Urinary bladder (tissue), 4 donors: ENCODE measurements at places on chromosomes 5 and 9. TPM values are rescaled to one million over a fixed set of nuclear protein-coding genes. Genes with fewer than 3 reads are reported as not detected.
A peak's percentile ranks its signal among the peaks of the same experiment; 100 is the strongest.

GRCh38 chr5:145903113-145903512 is 30.3 kb upstream of the GRXCR2 start:
- DNase-seq, result no peak

DNA sequence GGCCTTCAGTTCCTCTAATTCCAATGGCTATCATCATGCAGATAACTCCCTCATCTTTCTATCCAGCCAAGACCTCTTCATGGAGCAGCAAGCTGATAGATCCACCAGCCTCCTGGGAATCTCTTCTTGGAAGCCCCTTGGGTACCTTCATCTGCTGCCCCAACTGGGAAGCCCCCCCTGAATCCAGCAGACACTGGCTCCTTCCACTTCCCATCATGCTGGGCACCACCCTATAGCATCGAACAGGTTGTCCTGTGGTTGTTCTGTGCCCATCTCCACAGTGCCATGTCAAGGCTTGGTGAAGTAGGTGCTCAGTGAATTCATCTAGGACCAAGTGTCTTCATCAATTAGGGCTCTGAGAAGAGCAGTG is 410.4 kb upstream of the KLF4 start:
- no peak for DNase-seq

DNA sequence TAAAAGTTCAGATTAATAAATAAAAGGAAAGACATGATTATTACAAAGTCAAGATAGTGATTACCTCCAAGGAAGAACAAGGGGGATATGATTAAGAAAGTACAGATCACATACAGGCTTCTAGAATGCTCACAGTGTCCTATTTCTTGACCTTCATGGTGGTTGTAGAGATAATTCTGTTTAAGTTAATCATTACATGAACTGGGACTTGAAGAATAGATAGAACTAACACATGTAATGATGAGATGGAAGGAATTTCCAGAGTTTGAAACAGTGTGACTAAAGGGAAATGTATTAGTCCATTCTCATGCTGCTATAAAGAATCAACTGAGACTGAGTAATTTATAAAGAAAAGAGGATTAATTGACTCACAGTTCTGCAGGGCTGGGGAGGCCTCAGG is 72.7 kb downstream of the LURAP1L start:
- DNase-seq, result no peak

- no peak for DNase-seq
Observed at GRCh38 chr5:139394123-139394653, 716 bp downstream of the PROB1 start.

DNA sequence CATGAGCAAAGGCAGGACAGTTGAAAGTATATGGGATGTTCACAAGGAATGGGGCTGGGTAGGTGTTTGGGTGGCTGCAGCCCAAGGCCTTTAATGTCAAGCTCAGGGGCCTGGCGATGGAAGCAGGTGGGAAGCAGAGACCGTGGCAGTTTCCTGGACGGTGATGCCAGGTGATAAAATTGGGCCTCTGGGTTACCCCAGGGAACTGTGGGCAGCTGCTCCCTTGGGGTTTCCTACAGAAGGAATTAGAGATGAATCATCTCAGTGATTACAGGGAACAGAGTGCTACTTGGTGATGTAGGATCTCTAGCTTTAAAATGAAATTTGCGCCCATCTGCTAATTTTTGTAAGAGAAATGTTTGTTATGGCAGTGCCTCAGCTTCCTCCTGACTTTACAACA is 39.2 kb downstream of the TSTD2 start:
- DNase-seq, result no peak

- peak; percentile 43 for DNase-seq
Observed at GRCh38 chr5:58462623-58463230, 2.8 kb upstream of the PLK2 start.

- no peak for DNase-seq
Observed at GRCh38 chr5:102853680-102854079, 98.6 kb downstream of the PAM start.

- no peak for DNase-seq
Observed at GRCh38 chr9:122367774-122368460, 2.9 kb upstream of the PTGS1 start.

- DNase-seq, result no peak
Observed at GRCh38 chr5:113194591-113194990, 218.0 kb downstream of the DCP2 start.

DNA sequence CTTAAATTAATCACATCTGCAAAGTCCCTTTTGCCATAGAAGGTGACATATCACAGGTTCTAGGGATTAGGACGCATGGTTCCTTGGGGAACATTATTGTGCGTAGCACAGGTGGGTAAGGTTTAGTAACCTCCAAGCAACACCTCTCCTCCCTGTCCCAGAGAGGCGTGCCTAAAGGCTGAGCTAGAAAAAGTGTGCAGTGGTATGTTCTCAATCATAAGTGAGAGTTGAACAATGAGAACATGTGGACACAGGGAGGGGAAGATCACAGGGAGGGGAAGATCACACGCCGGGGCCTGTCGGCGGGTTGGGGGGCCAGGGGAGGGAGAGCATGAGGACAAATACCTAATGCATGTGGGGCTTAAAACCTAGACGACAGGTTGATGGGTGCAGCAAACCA is 14.9 kb downstream of the DAB2IP start:
- DNase-seq, result no peak

DNA sequence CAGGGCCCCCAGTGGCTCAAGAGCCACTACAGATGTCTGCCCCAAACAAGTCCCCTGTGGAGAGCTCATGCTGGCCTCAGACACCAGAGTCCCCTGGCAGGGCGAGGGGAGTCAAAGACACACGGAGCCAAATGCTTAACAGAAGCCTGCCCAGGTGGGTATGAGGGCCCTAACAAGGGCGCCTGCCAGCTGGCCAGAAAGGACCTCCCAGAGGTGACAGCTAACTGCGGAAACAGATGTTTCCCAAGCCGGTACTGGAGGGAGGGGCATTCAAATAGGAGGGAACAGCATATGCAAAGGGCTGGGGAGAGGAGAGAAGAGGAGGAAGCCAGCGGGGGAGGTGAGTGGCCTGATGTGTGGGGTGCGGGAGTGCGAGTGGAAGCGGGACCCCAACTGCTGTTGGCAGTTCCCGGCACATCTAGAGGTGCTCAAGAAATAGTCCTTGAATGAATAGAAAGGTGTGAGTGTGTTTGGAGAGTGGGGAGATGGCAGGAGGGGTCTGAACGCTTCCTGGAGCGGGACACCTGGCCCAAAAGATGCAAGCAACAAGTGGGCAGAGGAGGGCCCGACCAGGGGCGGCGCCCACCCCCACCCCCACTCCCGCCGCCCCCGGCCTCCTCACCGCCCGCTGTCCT is 824 bp downstream of the MXD3 start:
- no peak for DNase-seq

DNA sequence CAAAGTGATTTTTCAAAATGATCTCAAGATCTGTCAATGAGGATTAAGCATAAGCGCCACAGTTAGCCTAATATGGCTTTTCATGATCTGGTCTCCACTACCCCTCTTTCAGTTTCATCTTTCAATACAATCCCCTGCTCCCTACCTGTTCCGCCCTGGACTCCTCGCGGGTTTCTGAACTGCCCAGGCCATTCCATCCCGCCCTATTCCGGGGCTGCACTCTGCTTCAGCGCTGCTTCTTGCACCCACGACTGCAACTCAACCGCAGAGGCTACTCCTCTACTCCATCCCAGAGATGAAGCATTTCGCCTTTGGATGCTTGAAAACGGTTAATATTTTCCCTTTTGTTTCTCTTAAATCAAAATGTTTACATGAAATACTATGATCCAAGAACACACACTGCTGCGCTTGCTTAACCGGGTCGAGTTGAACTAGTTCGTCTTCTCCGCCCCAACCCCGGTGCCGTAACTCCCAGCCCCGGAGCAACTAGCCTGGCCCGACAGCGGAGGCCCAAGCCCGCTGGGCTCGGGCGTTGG is 716 bp upstream of the OTULIN start:
- no peak for DNase-seq

GRCh38 chr9:88818495-88819201 is 172.6 kb upstream of the S1PR3 start:
- no peak for DNase-seq

DNA sequence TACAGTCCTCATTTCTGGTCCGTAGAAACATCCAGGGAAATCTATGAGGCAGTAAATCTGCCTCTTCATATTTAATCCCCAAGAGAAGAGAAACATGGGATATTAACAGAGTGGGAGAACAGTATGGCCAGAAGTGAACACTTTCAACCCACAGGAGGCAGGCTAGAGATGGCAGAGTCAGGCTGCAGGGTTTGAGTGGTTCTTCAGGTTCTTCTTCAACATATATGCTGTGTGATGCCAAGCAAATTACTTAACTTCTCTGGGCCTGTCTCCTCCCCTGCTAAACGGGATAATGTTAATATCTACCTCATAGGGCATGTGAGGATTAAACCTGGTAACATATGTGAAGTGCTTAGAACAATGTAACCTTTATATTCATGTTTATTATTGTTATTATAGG is 321.8 kb downstream of the PSAT1 start:
- DNase-seq, result no peak

- no peak for DNase-seq
Observed at GRCh38 chr9:69078581-69078980, 43.0 kb downstream of the FXN start.

DNA sequence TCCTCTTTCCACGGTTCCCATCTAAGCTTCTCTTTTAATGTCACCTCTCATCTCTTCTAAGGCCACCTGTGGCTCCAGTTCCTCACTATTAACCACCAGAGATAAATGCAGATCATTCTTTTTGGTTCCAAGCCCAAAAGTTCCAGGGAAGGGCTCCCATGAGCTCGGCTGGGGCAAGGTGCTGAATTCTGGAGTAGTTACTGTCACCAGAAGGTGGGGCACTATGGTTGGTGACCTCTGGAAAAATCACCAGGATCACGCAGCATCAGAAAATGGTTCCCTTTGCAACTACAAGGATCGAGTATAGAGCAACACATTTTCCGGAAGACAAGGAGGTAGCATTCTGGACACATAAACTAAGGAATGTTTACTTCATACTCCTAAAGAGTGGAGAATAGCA is 528.7 kb upstream of the DAP start:
- DNase-seq, result no peak

GRCh38 chr5:93107805-93108520 is 473.1 kb downstream of the NR2F1-AS1 start:
- no peak for DNase-seq

DNA sequence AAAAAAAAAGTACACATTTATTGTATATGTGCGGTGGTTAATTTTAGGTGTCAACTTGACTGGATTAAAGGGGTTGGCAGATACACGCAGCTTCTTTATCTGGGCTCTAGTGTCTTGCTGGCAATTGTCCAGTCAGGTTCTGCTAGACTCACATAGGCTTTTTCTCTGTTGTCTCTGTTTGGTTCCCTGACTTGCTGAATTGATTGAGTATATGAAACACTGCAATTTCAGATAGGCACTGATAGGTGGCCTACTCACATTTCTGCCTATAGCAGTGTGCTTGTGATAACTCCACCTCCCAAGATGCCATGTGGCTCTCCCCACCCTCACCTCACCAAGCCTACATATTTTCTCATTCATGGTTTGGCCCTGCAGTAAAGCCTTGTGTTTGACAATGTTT is 52.5 kb downstream of the AOPEP start:
- no peak for DNase-seq

DNA sequence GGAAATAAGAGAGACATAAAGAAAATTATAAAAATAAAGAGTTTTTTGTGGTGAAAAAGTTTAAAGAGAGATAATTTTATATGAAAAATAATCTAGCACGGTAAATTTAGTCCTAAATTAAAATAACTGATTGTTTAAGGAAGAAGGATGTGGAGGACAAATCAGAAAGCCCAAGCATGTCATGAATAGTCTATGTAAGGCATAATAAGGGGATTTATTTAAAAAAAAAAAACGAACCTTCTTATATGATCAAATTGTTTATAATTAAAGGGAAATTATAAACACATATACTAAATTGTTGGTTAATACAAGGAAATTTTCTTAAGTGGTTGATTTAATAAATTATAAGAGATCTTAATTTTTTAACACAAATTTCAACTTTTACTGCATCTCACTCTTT is 551.8 kb upstream of the TYRP1 start:
- DNase-seq, result no peak

- DNase-seq, result no peak
Observed at GRCh38 chr5:149389552-149390495, 10.7 kb upstream of the IL17B start.

GRCh38 chr5:76029739-76030138 is 53.4 kb upstream of the SV2C start:
- no peak for DNase-seq

DNA sequence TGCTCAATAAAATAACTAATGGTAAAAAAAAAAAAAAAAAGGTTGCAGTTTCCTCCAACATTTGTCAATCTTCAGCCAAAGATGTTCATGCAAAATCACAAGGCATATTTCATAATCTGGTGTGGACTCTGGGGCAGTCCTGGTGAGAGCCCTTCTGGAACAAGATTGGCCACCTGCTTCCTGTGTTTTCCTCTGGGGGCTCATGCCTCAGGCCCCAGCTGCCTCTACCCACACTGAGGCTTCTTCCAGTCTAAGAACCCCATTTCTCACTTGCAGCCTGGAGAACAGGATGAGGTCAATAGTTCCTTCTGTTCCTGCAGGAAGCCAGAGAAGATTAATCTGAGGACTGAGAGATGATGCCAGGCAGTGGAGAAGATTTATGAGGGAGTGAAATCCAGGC is 492.6 kb upstream of the BRINP1 start:
- DNase-seq, result no peak

GRCh38 chr5:86557920-86558319 is 59.8 kb upstream of the COX7C start:
- no peak for DNase-seq

GRCh38 chr5:91101600-91102379 is 281.3 kb downstream of the ARRDC3 start:
- no peak for DNase-seq

DNA sequence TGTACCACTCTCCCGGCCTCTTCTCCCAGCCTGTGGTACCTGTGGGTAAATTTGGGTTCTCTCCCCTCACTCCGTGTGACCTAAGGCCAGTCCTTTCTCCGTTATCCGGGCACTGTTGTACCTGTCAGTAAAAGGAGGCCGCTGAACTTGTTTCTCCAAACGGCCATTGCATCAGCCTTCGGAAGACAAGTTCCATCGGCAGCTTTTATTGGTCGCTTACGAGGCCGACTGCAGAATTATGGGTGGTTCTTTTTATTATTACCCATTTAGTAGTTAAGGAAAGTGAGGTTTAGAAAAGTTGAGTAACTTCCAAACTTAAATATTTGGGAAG is 558 bp downstream of the GRPEL2 start:
- no peak for DNase-seq

Gene DHFR
- 11.3 TPM for polyA plus RNA-seq

Gene CYLC2
- polyA plus RNA-seq, result not detected

Gene SLC25A2
- not detected for polyA plus RNA-seq

Gene FAT2
- 2.7 TPM for polyA plus RNA-seq

Gene RNF130
- 71.3 TPM for polyA plus RNA-seq

Gene OTULINL
- polyA plus RNA-seq, result 7.1 TPM

Gene PCDHB16
- 2.4 TPM for polyA plus RNA-seq

Gene RANBP3L
- 38.7 TPM for polyA plus RNA-seq

Gene MEIKIN
- polyA plus RNA-seq, result not detected

Gene SPINK13
- polyA plus RNA-seq, result not detected

Gene HK3
- polyA plus RNA-seq, result 9.5 TPM

Gene RNF208
- 8.1 TPM for polyA plus RNA-seq

Gene TOR2A
- 16.5 TPM for polyA plus RNA-seq

Gene CMYA5
- 4.3 TPM for polyA plus RNA-seq

Gene IL13
- not detected for polyA plus RNA-seq

Gene SCGB3A2
- not detected for polyA plus RNA-seq
